ENCODE measurements at places on chromosomes 2 and 18.

DNA sequence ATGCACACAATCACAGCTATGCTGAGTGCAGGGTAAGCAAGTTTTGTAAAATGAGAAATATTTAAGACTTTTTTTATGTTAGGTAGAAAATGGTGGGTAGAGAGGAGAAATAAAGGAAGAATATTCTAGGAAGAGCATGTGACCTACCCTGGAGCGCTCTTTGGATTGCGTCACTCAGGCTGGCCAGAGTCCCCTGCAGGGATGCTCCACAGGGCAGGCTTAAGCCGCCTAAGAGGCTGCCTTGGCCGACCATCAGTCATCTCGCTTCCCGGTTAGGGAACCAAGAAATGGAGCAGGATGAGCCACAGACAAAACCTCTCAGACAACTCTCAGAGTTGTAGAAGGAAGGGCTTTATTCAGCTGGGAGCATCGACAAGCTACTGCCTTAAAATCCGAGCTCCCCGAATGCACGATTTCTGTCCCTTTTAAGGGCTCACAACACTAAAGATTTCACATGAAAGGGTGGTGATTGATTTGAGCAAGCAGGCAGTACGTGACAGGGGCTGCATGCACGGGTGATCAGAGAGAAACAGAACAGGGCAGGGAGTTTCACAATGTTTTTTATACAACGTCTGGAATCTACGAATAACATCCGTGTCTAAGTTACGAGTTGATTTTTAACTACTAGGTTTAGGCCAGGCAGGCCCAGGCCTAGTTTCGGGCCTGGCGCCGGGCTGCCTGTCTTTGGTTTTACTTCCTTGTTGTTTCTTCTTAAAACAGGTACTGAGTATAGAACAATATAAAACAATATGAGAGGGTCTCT lies 1072.0 kb downstream of the CBLN2 start:
- no peak for DNase-seq

DNA sequence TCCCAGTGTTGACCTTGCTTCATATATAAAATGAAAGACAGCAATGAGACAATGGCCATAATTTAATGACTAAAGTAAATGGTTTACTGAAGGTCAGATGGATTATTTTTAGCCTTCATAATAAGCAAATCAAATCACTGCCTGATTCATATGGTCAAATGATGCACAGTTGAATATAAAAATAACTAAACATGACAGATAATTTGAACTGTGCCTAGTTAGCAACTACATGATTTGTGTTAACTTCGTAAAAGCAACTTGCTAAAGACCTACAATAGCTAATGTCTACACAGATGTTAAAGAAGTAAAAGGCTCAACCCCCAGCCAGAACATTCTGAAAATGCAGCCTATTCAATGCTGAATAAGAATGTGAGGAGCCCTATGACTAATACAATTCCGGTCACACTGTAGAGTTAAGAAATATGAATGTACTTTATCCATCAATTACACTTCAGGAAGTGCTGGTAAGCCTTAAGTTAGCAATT lies 590.8 kb upstream of the CDH2 start:
- DNase-seq = no peak

- no peak for DNase-seq
Observed at GRCh38 chr2:63078852-63079606, 28.4 kb downstream of the OTX1 start.

GRCh38 chr2:109242210-109242653 lies 113.2 kb downstream of the SH3RF3 start:
- no peak for DNase-seq

GRCh38 chr2:29273004-29273684 lies 157.9 kb downstream of the CLIP4 start:
- DNase-seq = no peak

DNA sequence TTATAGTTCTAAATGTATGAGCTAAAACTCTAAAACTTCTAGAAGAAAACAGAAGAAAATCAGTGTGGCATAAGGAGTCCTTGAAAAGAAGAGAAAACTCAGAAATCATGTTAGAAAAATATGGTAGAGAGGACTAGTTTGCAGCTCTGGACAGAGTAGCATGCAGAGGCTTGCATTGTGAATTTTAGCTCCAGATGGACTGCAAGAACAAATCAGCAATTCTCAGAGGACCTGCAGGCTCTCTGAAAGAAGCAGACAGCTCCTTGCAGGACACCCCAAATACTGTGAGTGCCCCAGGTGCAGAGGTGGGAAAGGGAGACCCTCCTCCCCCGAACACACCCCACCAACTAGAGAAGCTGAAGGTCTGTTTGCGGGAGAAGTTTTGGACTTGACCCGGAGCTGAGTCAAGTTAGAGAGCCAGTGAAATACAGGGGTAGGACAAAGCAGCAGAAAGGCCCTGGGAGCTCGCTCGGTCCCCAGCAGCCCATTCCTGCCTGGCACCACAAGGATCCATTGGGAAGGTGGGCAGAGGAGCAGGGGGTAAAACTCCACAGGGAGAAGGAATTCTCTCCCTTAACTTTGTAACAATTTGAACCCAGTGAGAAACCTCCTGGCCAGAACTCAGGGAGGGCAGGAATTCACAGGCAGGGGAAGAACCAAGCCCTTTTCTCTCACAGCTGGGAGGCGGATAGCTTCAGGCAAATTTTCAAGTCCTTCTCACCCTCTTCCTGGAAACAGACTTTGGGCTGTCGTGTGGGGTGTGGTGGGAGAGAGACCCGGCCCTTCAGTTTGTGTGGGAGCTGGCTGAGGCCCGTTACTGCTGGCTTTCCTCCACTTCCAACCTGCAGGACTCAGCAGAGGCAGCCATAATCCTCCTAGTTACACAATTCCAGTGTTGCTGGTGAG lies 216.2 kb upstream of the SLC35G4 start:
- DNase-seq = no peak

GRCh38 chr2:128026448-128027277 lies 1.2 kb downstream of the SAP130 start:
- DNase-seq = no peak

DNA sequence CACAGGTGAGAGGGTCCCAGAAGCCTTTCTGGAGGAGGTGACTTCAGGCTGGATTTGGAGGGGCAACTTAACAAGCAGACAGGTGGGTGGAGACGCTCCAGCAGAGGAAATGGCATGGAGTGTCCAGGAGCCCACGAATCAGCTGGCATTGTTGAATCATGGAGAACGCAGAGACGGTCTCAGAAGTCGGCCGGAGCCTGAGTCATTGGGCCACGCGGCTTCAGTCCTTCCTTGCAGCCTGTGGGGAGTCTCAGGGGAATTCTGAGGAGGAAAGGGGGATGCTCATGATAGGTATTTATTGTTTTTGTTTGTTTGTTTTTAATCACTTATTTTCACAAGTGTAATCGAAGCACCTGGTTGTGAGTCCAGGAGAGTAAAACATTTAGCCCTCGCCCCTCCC lies 184.6 kb upstream of the HDAC4 start:
- no peak for DNase-seq

DNA sequence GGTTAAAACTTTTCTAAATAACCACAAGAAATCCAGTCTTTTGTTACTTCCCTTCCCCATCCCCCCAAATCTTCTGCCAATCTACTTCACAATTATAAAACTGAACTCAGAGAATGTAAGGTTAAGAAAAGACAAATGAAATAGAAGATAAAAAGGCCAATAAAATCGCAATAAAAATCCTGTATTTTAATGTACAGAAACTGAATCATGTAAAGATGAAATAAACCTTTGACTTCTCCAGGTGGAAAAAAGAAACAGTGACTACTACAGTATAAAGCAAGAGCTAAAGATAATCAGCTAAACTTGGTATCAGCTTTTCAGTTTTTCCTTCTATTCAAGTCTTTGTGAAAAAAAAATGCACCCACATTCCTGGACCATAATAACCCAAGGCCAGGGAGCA lies 1.7 kb downstream of the SYT4 start:
- no peak for DNase-seq
